Activated naive CD4-positive, alpha-beta T cell treated with anti-CD3 and anti-CD28 coated beads, Interleukin-2, amount 50 U/mL, for 16 hours (primary cell): ENCODE measurements at places on chromosomes 13 and 19.

DNA sequence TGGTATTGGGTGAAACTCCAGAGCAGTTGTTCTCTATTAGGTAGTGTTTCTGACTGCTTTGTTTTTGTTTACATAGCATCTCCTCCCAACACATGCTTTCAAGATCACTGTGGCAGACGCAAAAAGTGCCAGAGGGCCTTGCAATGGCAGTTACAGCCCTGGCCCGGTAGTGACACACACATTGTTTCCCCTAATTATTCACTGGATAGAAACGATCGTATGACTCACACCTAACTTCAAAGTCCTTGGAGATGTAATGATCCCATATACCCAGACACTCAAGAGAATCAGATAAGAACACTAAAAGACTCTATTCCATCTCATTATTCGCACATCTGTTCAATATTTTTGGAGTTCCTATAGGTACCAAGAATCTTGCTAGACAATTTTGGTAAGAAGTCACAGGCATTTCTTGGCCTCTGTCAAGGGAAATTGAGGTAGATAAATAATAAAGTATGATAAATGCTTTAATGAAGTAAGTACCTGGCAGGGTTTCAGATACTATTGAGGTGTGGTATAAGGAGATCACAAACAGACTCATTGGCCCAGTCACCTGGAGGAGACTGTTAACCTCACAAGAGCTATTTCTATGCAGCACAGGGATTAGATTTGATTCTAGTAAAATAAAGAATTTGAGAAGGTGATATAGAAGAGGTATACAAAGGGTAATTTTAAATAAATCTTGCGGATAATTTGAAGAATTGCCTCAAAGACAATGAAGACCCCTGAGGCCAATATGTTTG lies 485.3 kb downstream of the SLITRK6 start:
- no peak for DNase-seq

GRCh38 chr13:32728327-32728726 lies 142.1 kb downstream of the PDS5B start:
- no peak for DNase-seq

DNA sequence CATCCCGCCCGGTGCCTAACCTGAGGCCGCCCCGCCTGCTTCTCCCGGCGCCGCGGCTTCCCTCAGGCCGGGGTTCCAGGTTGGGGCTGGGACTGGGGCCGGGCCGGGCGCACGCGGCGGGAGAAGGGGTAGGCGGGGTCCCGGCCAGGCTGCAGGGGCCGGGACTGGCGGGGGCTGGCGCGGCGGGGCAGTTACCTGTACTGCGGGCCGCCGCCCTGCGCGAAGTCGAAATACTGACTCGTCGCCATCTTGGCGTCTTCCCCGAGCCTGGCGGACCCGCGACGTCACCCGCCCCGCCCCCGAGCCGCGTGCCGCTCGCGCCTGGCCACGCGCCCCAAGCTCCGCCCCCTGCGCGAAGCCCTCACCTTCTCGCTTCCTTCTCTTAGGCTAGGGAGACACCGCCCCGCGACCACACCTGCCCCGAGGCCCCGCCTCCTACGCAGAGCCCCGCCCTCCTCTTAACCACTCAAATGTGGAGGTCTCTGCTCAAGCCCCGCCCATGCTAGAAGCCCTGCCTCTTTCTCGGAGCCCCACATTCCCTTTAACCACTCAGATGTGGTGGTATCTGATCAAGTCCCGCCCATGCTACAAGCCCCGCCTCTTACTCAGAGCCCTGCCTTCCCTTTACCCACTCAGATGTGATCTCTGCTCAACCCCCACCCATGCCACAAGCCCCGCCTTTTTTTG lies at the start of gene ZFR2:
Gene ZFR2 (minus strand): TSS at position 269 of the 687 bp plus-strand sequence. CDS start 21 bp downstream, at position 248.
- DNase-seq, result peak; percentile 50

GRCh38 chr13:79222427-79223205 lies 183.4 kb downstream of the RBM26 start:
- no peak for DNase-seq

DNA sequence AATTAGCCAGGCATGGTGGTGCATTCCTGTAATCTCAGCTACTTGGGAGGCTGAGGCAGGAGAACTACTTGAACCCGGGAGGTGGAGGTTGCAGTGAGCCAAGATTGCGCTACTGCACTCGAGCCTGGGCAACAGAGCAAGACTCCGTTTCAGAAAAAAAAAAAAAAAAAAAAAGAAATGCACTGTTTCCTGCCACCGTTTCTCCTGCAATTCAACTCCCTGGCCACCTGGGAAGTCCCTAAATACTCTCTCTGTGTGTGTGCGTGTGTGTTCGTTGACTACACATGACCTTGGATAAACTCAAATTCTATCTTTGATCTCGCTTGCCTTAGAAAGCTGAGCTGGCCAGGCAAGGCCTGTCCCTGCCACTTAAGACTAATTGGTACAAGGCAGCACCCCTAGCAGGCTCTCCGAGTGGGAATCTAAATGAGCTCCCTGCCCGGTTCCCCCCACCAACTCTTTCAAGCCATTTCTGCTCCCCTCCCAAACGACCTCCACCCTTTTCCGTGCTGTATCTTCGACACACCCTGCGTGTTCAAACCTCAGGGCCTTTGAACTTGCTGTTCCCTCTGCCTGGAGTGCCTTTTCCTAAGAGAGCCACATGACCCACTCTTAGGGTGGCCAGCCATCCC lies 5.2 kb upstream of the BCAT2 start:
- no peak for DNase-seq

GRCh38 chr13:67620665-67621064 lies 390.5 kb upstream of the PCDH9 start:
- no peak for DNase-seq

- peak; percentile 41 for DNase-seq
Observed at GRCh38 chr19:1407528-1408299, at the start of gene DAZAP1. DAZAP1 (plus strand) TSS chr19:1407586; CDS start chr19:1407774, 188 bp downstream.

GRCh38 chr13:74191410-74191809 lies 57.2 kb upstream of the KLF12 start:
- DNase-seq, result no peak

DNA sequence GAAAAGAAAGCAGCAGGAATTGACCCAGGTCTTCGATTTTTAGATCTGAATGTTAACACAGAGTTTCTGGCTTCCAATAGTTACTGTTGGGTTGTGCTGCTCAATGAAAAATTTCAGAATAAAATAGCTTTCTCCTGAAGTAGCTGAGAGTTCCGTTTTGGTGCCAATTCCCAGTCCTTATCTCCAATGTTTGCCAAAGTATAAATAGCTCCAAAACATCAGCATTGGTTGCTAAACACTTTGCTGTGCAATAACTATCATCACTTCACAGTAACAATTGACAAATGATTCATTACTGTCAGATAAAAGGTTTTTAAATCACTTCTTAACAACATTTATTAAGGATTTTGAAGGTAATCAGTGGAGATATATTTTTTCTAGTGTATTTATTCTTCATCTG lies 446.0 kb downstream of the PCDH20 start:
- no peak for DNase-seq

DNA sequence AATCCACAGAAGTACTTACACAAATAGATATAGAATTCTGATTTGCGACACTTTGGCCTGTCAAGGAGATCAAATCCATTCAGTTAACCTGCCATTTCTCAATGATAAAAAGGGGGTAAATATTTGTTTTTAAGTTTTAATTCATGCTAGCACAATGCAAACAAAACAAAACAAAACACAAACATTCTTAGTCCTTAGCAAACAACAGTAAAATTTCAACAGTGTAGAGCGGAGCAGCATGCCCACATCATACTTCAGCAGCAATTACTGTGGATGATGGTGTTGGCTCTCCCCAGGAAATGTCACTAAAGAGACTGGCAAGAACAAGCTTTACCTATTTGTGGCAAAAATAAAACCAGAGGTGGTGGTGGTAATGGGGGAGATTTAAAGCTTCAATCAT lies 625.2 kb upstream of the PCDH20 start:
- no peak for DNase-seq

DNA sequence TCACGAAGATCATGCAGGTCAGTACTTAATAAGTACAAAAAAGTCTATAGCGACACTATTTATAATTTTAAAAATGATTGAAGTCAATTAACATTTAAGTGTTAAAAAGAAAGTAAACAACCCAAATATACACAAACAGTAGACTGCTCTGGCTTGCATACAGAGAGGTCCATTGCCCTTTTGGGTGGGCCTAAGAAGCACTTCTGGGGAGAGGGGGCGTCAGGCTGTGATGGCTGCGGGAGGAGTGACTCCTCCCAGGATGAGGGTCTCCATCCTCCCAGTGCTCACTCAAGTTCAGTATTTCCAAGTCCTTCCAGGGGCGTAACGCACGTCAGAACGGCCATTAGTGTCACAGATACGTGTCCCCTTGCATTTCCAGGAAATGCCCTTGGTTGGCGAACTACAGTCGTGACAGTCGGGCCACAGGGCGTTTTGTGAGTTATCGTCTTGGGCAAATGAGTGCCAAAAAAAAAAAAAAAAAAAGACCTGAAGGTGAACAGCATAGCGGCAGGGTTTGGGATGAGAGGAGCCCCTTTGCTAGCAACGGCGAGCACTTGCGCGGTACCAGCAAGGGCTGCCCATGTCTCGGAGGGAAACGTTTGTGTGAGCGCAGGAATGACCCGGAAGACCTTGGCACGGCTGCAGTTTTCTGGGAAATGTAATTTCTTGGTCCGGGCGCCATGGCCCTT lies at the start of gene SCGB2B2:
Gene SCGB2B2 (minus strand): TSS at position 463 of the 689 bp plus-strand sequence. CDS start 82,596 bp downstream, outside the sequence.
- peak; percentile 81 for DNase-seq

DNA sequence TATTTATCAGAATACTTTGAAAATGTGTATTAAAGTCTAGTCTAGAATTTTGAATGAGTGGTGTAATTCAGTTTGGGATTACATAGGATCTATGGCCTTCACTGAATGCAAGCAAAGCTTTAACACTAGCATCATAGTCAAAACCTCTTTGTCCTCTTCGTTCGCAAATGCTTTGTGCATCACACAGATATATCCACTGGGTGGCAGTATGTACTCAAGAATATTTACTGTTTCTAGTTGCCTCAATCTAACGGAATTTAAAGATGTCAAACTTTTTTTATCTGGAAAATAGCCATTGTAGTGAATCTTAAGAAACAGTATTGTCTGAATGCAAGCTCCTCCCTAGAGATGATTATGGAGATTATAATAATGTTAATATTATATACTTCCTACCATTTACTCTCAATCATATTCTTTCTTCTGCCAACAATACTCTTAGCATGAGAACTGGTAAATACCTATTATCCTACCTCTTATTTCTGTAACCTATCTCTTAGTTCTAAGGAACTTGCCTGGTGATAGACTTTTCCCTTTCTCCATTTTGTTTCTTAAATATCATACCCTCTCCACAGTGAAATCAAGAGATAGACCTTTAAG lies 25.8 kb downstream of the LACC1 start:
- no peak for DNase-seq

DNA sequence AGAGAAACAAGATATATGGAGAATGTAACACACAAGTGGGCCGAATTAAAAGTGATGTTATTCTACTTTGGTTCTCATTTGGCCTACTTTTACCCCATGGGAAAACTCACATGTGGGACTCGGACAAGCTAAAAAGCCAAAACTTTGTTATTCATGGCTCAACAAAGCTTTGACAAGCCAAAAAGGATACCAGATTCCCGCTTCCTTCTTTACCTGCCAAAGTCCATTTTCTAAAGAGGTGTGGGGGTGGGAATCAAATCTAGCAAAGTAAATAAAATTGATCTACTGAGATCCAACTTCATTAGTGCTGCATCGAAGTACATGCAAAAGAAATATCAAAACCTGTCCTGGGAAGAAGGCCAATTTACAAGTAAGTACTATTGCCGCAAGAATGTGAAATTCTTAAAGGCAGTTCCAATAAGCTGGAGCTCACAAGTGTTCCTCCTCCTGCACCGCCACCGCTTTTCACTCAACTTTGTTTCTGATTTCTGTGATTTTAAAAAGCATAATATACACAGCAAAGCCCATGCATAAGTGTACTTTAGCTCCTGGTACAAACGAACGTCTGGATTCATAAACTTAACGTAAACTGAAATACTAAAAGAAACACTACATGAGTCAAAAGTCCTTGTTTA lies 1.1 kb downstream of the LNX2 start:
- DNase-seq, result no peak

- DNase-seq, result no peak
Observed at GRCh38 chr19:19750842-19751790, 18.2 kb upstream of the ZNF14 start.

- no peak for DNase-seq
Observed at GRCh38 chr19:50462970-50463369, 13.3 kb upstream of the EMC10 start.

GRCh38 chr19:751501-752341 lies 809 bp downstream of the MISP start:
- DNase-seq, result no peak

- DNase-seq, result no peak
Observed at GRCh38 chr13:99376132-99376531, 68.9 kb upstream of the GPR183 start.

DNA sequence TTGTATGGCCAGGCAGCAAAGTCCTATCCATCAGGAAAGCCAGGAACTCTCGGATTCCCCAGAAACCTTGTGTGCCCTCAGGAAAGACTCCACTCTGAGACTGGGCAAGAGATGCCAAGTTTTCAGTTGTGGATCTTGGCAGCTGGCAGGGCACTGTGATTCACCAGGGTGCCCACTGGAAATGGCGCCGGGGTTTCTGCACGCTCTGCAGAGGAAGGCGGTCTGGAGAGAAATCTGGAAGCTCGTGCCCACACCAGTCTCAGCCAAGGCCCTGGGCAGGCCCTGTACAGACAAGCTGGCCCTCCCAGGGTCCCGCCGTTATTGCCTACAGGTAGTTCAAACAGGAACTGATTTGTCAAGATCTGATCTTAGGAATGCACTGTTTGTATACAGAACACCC lies 4.9 kb downstream of the NAPA start:
- no peak for DNase-seq

DNA sequence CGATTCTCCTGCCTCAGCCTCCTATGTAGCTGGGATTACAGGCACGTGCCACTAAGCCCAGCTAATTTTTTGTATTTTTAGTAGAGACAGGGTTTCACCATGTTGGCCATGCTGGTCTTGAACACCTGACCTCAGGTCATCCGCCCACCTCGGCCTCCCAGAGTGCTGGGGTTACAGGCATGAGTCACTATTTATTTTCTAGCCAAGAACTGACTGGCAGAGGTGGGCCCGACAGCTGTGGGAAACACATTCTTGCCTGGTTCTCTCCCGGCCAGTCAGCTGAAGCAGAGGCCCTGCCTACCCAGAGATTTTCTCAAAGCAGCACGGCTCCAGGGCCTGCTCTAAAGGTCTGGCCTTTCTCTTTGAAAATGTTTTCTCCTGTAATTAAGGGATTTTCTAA lies 108.0 kb downstream of the KCTD15 start:
- no peak for DNase-seq

DNA sequence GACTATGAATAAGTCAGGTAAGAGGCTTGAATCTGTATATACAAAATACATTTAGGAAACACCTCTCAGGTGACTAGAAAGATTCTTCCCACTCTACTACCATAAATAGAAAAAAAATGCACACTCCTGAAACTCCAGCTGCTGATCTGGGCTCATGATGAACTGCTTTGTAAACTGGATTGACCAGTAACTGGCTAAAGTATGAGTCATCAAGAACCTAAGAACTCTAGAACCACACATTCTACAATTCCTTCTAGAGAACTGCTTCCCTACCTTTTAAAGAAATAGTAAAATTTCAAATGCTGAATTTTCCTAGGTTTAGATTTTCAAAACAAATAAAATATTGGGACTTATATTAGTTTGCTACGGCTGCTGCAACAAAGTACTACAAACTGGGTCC lies 55.2 kb downstream of the ELF1 start:
- no peak for DNase-seq

- DNase-seq, result no peak
Observed at GRCh38 chr19:55590617-55591016, 8.7 kb downstream of the FIZ1 start.

- DNase-seq, result no peak
Observed at GRCh38 chr19:45115809-45116615, 23.0 kb downstream of the PPP1R37 start.
